ENCODE measurements at places on chromosomes 11 and 22.

DNA sequence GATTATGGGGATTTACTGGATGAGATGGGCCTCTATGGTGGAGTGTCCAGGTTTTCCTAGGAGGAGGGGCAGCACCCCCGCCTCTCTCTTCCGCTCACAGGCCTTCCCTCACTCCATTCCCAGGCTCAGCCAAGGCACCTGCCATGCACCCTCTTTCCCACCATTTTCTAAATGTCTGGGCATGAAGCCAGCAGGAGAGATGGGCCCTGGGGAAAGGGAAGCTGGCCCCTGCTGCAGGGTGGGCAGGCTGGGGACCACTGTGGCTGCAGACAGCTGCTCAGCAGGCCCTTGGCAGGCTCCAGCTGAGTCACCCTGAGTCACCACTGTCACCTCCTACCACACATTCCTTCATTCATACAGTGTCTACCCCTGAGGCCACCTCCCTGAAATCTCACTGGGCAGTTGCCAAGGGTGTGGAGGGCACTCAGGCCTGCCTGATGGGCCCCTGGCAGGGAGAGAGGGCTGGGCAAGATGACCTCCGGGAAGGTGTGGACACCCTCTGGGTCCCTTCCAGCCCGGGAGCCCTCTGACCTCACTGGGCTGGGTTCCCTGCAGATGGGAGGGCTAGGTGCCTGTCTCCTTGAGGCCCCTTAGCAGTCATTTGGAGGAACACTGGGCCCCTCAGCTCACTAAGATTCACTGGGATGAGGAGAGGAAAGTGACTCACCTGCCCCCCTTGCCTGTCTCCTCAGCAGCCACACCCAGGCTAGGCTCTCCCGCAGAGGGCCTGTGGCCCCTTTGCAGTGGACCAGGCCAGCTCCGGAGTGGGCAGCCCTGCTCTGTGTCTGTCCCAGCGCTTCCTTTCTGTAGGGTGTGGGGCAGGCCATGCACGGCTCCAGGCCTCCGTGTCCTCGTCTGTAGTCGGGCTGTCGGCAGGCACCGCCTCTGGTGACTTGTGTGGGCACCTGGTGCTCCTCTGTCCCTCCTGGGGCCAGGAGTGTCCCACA lies 7.8 kb downstream of the MYEOV start:
- DNase-seq, result peak; percentile 98

- DNase-seq, result no peak
These were observed 2.6 kb upstream of the CHADL start for GRCh38 chr22:41243361-41243760.

GRCh38 chr11:133907841-133908241 lies 48.9 kb downstream of the IGSF9B start:
- no peak for DNase-seq

DNA sequence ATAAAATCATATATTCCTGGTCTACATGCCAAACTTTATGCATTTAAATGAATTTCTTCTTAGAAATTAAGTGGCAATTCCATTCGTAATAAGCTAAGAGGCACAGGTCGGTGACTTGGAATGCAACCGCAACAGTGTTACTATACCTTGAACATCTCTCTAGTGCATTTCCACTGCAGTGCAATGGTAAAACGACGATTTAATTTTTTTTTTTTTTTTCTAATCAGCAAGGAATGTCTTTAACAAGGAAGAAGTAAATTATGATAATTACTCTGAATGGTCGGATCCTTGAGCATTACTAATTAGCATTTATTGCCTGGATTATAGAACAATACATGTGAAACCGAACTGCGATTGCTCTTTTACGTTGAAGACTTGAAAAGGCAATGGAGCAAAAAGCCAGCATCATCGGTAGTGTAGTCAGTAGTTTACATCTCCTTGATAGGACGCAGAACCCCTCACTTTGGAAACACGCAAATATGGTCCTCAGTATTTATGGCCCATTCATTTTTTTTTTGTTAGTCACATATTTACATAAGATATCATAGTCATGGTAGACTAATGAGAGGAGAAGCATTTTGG lies 20.2 kb downstream of the BLID start:
- no peak for DNase-seq

DNA sequence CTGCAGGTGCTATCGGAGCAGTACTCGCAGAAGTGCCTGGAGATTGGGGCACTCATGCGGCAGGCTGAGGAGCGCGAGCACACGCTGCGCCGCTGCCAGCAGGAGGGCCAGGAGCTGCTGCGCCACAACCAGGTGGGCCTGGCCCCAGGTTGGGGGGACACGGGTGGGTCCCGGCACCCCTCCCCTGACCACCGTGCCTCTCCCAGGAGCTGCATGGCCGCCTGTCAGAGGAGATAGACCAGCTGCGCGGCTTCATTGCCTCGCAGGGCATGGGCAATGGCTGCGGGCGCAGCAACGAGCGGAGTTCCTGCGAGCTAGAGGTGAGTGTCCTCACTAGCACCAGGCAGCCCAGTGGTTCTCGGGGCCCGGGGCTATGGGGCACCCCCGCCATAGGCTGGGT lies 38.7 kb upstream of the GCAT start:
- no peak for DNase-seq

- DNase-seq, result peak; percentile 40
These were observed 42.1 kb downstream of the PRDM10 start for GRCh38 chr11:129960216-129961214.

GRCh38 chr11:10623797-10624761 lies 55.6 kb upstream of the LYVE1 start:
- peak; percentile 26 for DNase-seq

- no peak for DNase-seq
These were observed 72.2 kb downstream of the GAB2 start for GRCh38 chr11:78345450-78345849.

DNA sequence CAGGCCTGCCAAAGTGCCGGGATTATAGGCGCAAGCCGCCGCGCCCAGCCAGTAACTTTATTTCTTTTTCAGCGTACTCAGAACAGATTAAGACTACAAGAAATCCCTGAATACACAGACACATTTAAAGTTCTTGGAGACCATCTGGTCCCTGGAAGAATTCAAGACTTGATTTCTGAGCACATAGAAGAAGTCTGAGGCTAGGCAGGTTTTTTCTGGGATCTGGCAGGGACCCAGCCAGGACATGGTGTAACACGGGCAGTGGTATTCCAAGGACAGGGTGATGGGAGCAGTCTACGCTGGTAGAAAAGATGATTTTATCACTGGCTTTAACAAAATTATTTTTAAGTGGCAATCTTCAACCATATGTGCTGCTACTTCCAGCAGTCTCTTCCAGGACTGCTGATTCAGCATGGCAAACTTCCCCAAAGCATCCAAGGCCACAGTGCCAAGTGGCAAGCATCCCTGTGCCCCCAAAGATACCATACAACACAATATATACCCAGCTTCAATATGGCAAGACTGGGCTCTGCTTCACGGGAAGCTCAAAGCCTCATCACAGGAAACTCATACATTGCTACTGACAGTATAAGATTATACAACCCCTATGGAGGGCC lies 105.2 kb upstream of the OR5AK2 start:
- DNase-seq, result no peak

DNA sequence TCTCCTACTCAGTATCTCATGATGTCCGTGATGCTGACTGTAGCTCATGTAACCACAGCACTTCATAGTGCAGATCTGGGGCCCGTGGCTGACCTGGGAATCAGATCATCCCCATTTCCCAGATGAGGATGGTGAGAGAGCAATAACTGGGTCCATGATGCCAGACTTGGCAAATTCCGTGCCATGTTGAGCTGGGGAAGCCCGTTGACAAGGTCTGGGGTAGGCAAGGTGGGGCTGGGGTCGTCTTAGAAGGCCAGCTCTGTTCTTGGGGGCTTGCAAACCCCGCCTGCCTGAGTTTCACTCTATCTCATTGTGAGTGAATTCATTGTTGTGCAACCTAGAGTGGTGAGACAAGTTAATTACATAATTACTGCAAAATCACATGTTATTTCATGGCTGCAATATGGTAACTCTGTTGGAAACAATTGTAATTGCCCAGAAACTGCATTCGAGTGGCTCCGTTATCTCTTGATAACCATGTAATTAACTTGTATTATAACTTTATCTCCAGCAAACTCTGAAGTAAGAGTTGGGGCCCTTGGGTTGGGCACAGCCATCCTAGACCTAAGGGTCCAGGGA lies 41.7 kb downstream of the LMO1 start:
- DNase-seq, result no peak

- DNase-seq, result peak; percentile 62
These were observed 77.6 kb downstream of the PACSIN2 start for GRCh38 chr22:42937164-42937843.

- DNase-seq, result no peak
These were observed 21.8 kb upstream of the YWHAH start for GRCh38 chr22:31922534-31922933.

- no peak for DNase-seq
These were observed 135.7 kb downstream of the ATXN10 start for GRCh38 chr22:45807156-45807915.

DNA sequence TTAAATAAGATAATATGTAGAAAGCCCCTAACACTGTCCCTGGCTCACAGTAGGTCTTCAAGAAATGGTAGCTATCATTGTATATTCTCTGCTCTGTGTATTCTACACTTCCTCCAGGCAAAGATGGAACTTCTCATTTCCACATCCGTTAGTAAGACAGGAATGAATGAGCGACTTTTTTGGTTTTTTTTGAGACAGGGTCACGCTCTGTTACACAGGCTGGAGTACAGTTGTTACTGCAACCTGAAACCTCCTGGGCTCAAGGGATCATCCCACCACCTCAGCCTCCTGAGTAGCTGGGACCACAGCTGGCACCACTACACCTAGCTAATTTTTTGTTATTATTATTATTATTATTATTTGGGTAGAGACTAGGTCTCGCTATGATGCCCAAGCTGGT lies 2.3 kb upstream of the CLPB start:
- DNase-seq, result no peak

GRCh38 chr11:121318848-121319834 lies 26.6 kb downstream of the SC5D start:
- peak; percentile 27 for DNase-seq

GRCh38 chr11:94776351-94777321 lies 8.5 kb downstream of the AMOTL1 start:
- peak; percentile 42 for DNase-seq

DNA sequence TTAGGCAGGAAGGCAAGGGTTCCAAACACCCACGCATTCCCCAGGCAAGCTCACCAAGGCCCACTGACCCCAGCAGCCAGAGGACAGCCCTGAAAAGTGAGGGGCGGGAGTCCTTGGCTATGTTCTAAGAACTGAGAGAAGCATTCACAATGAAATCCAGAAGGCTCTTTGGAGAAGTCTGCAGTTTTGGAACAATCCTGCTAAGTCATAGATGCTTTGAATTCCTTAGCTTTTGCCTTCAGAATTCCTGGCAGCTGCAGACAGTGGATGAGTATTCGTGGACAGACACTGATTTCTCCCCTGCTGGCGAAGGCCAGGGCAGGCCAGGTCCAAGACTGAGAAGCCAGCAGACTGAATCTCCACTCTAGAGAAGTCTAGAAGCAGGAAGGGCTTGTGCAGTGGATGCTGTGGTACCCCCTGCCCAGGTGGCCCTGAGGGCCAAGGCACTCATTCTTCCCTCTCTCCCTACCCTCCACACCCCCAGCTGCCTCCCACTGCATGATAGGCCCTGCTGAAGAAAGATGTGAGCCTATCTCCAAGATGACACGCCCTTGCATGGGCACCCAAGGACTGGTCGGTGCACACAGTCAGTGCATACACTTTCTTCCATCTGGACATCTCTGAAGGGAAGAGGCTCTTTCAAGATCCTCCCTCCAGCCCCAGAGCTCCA lies 133.2 kb upstream of the TEAD1 start:
- DNase-seq, result no peak

DNA sequence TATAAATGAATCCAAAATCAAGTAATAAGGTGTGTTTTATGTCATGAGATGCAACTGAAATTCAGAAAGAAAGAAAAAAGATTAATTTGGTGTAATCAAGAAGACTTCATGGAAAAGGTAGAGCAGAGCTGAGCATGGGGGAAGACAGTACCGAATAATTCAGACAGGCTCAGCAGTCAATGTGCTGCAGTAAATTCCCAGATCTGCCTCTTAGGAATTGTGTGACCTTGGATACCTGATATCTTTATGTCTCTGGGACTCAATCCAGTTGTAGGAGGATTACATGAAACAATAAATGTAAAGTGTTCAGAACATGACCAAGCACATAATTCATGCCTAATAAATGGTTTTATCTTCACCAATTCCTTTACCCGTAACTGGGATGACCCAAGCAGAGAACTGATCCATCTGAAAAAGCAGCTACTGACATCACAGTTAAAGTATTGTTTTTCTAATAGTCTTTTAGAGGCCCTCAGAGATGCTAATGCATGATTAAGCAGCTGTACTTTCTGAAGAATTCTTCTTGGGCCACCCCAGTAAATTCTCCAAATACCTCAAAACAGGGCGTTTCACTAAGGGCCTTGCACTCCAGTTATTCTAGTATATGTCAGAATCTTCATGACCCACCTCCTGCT lies 7.8 kb downstream of the MS4A12 start:
- no peak for DNase-seq

DNA sequence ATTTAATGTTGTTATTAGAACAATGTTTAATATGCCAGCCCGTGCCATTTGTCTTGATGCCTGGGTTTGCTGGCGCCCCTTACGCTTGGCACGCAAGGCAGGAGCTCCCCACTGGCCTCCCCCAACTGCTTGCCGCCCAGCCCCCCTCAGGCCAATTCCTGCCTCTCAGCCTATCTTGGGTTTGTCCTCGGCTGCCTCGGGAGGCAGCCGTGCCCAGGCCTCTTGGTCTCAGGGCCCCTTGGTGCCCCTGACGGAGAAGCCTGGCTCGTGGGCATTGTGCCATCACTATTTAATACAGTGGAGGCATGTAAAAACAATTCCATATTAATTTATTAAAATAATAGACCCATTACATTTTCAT lies 119.8 kb downstream of the KCNQ1OT1 start:
- no peak for DNase-seq

- DNase-seq, result peak; percentile 8
These were observed 29.8 kb downstream of the OR6Q1 start for GRCh38 chr11:58060535-58060934.

DNA sequence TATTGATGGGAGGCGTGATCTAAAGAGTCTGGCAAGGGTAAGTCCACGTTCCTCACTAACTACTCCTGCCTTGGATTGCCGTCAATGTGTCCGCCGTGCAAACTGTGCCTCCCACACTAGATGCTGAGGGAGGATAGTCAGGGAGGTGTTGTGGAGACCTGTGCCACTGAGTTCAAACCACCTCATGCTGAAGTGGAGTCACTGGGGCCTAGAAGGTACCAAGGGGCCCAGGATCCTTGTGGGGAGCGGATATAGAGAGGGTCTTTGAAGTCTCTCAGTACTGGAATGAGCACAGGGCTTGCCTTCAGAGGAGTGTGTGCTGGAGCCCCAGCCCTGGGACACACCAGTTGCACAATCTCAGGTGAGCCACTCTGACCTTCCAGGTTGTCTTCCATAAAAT lies 27.1 kb upstream of the TMPRSS4 start:
- no peak for DNase-seq

- no peak for DNase-seq
These were observed 212.8 kb downstream of the TENM4 start for GRCh38 chr11:79227767-79228755.

DNA sequence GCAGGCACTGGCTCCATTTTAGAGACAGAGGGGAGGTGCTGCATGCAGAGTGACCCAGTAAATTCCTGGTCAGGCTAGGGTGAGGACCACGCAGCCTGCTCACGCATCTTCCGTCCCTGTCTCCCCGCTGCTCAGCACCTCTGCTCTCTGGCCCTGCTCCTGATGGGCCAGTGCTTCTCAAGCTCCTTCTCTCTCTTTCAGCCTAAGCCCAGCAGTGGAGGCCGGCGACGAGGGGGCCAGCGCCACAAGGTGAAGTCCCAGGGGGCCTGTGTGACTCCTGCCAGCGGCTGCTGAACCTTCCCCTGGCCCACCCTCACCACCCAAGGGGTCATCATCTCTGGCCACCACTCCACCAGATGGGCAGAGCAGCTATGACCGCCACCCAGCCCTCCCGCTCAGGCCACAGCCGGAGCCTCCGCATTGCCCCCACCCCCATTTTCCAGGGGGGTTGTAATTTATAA lies 24.7 kb downstream of the GTPBP1 start:
- no peak for DNase-seq

Data from Caki2 (cell line).